ENCODE measurements at places on chromosomes 12 and 14.

GRCh38 chr14:73820631-73821030, 31.0 kb upstream of the PTGR2 start:
- no peak for DNase-seq

GRCh38 chr12:104458694-104459367, 2.1 kb downstream of the CHST11 start:
- DNase-seq, result peak; percentile 66

DNA sequence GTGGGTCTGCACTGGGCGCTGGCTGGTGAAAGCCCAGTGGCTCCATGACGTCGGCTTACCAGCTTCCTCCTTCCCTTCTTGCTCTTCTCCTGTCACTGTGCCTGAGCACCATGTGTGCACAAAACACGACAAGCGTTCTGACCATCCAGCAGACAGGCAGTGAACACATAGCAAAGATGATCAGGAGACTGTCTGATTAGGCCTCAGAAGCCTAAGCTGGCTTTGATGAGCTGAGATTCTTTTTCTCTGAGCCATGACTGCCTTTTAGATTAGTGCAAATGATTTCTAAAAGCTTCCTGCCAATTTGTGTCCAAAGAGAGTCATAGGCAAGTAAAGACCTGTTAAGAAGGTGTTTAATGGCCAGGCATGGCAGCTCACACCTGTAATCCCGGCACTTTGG, 83.1 kb downstream of the AACS start:
- DNase-seq, result no peak

DNA sequence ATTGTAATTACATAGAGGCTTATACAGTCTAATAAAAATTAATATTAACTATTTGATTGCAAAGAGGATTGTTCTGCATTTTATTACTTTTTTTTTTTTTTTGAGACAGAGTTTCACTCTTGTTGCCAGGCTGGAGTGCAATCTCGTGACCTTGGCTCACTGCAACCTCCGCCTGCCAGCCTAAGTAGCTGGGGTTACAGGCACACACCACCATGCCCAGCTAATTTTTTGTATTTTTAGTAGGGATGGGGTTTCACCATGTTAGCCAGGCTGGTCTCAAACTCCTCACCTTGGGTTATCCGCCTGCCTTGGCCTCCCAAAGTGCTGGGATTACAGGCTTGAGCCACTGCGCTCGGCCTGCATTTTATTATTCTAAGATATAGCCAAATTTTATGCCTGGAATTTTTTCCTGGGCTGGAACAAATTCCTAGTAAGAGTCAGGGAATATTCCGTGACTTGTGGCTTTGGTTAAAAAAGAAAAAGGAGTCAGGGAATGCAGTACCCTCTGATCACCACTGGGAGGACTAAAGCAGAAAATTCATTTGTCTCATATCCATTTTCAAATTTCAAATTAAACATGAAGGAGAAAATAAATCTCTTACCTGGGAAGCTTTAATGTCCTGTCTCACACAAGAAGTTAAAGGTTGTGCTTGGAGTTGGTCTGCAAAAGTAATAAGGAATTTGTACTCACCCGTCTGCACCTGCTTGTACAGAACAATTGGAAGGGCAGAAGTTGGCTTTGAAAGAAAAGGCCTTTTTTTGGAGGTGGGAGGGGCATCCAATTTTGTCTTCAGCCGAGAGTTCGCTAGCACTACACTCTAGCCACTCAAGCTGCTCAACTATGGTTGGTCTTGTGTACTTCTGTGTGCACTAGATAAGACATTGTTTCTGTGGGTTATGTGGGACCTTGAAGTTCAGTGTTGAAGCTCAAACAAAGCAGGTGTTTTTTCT, 8.7 kb downstream of the MARK3 start:
- DNase-seq, result no peak

DNA sequence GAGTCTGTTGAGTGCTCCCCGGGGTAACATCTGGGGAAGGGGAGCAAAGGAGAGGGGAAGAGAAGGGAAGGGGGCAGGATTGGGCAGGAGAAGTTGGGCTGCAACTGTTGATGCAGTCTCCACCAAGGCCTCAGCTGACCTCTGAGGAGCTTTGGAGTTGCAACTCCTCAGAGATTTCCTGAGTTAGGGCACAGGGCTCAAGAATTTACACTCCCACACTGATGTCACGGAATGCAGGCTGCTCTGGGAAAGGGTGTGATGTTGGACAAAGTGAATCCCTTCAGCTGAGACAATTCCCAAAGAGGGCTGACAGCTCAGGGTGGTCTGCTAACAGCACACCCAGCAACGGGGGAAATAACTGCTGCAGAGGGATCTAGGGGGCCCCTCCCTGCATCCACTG, 295.6 kb downstream of the PCNX1 start:
- no peak for DNase-seq

GRCh38 chr14:48261436-48261835, 586.0 kb upstream of the MDGA2 start:
- DNase-seq, result no peak

- DNase-seq, result peak; percentile 64
Observed at GRCh38 chr12:69059465-69060457, 126.8 kb upstream of the CPM start.

DNA sequence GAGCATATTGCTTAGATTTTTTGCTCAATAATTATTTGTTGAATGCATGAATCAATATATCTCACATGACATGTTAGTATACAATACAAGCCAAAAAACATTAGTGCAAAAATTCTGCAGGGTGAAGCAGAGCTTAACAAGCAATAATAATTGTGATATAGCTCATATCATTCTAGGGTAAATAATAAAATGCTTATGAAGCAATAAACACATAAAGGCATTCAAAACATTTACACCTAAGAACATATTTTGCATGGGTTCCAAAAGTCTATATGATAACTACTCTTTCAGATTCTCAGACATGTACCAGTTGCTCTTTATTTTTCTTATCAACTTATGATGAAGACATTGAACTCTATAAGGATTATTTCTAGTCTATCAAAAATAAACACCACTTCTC, 886.2 kb downstream of the TRHDE start:
- no peak for DNase-seq

DNA sequence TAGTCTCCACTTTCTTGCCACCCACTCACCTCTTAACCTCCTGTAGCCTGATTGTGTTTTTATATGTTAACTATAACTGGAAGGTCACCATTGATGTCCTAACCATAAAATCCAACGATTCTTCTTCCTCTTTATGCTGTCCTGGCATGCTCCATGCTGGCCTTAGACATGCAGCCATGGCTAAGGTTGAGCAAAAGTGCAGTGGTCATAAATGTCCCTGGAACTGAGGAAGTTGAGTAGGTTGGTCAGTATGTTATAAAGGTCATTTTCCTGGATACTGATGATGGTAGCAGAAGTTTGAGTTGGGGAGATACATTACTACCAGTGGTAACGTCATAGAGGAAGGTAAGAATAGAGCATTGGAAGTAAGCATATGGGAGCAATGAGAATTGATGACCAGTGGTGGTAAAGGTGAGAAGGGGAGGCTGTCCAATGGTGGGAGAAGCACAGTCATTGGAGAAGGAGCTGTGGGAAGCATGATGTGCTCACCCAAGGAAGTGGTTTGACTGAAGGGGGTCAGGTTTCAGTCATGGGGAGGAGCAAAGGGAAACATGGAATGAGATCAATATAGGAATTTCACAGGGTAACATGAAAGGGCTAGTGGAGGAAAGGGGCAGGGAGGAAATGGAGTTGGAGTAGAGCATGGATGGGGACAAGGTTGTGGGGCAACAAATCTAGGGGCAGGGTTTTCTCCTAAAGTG, 240.8 kb downstream of the DACT1 start:
- no peak for DNase-seq

DNA sequence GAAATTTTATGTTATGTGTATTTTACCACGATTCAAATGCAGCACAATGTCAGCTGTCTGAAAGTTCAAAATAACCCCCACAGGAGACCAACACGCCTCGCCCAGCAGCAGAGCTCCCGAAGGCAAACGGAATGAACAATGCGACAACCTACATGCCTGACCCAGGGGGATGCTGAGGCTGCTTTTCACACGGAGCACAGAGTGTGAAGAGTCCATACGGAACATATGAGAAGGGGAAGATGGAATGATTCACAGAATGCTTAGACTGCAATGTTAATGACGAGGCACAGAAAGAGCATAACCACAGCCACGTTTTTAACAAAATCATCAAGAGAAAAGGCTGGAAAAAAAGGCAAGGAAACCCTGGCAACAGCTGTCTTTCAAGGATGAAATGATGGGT, 22.6 kb downstream of the ZFYVE21 start:
- no peak for DNase-seq

DNA sequence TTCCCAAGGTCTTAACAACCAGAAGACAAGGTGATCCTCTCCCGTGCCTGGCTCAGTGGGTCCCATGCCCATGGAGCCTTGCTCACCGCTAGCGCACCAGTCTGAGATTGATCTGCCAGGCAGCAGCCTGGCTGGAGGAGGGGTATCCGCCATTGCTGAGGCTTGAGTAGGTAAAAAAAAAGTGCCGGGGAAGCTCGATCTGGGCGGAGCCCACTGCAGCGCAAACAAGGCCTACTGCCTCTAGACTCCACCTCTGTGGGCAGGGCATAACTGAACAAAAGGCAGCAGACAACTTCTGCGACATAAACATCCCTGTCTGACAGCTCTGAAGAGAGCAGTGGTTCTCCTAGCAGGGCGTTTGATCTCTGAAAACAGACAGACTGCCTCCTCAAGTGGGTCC, 104.0 kb downstream of the C14orf39 start:
- no peak for DNase-seq

GRCh38 chr12:59317598-59317997, 278.2 kb upstream of the SLC16A7 start:
- DNase-seq, result no peak

GRCh38 chr12:20044351-20044750, 324.0 kb upstream of the PDE3A start:
- DNase-seq, result no peak

- peak; percentile 51 for DNase-seq
Observed at GRCh38 chr14:77965919-77966435, 166.1 kb downstream of the ADCK1 start.
